Panc1 (cell line): ENCODE measurements at places on chromosomes 5 and 9. TPM values are rescaled to one million over a fixed set of nuclear protein-coding genes. Genes with fewer than 3 reads are reported as not detected.

GRCh38 chr5:89191374-89191773 is 308.4 kb upstream of the MEF2C start:
- DNase-seq = no peak

DNA sequence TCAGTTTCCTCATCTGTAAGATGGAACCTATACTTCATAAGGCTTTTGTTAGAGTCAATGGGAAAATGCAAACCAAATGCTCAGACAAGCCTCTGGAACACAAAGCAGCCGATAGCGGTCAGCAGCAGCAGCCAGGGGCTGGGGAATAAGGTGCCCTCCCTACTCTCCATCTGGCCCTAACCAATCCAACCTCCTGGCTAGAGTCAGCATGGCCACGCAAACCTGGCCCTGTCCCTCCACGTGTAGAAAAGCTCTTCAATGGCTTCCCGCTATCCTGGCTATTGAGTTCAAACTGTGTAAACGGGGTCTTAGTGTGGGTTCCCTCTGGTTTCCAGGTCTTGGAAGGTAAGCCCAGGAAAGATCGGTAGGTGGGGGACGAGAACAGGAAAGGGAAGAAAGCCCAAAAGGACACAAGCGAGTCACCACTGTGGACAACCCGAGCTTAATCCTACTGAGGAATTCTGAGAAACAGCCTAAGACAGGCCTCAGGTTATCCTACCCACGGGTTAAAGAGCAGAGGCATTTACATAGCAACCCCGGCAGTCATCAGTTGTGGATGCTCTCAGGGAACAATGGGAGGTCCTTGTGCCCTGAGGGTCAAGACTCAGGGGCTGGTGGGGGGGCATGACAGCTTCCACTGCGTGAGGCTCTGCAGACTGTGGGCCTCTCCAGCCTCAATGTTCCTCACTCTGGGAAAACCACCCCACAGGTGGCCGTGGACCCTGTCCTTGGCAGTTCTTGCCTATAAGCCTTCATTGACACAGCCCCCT is 30.9 kb downstream of the FABP6 start:
- DNase-seq = no peak

DNA sequence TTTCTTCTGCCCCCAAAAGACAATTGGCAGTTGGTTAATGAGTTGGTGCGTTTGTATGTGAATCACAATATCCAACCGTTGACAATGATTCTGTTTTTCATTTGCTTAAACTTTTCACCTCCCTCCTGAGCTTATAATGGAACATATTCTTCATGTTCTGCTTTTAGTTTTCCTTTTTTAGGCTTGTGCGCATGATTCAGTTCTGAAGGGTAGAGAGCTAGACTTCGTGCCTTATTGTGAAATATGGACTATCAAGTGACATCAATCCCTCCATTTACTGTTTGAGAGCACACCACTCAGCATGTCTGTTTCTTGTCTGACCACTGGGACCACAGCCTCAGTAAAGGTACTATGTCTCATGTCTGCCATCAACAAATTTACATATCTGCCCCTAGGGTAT is 30.5 kb upstream of the LPAR1 start:
- DNase-seq = no peak

LCP2 gene
- total RNA-seq = 0.36 TPM

DNA sequence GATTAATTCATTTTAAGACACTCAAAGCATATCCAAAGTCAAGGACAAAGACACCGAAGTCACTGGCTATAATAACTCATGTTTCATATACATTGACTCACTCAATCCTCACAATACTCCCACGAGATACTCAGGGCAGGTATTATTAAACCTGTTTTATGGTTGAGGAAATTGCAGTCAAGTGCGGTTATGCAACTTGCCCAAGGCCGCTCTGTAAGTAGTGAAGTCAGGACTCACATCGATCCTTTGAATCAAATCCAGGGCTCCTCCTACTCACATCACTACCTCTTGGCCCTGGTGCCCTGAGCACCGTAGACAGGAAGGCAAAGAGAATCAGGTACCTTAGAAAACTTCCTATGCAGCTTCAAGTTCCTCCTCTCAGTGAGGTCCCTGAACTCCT is 87.8 kb upstream of the APC start:
- no peak for DNase-seq

DNA sequence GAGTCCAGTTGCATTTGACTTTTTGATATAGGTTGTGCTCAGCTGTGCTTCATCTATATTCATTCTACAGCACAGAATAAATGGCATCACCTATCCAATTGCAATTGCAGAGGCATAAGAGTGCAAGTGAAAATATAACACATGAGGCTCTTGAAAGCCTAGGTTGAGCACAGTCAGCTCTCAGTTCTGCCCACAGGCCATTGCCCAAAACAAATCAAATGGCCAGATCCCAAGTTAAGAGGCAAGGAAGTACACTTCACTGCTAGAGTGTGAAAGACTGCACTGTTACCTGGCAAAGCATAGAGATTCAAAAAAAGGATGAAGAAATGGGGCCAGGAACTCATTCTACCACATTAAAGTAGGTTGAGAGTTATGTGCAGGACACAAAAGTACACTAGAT is 305.5 kb upstream of the SEMA6A start:
- DNase-seq = no peak

DNA sequence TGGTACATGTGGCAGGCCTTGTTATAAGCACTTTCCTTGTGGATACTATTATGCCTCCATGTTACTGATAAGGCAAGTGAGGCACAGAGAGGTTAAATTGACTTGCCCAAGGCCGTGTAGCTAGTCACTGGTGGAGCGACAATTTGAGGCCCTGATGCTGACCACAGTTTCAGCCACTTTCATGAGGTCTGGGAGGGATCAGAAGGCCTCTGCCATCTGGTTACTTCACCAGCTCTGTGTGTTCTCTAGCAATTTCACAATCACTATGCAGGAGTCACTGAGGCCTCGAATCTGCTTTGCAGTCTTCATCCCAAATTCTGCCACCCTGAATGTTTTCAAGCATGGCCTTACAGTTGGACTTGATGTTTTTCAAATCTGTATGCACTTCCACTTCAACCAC is 9.1 kb downstream of the LRRC70 start:
- DNase-seq = no peak

- no peak for DNase-seq
These were observed 641.0 kb downstream of the DNAH5 start for GRCh38 chr5:13303445-13303844.

- no peak for DNase-seq
These were observed 6.9 kb downstream of the MRPS2 start for GRCh38 chr9:135507104-135508035.

MED27 gene
- total RNA-seq = 24.4 TPM

DNA sequence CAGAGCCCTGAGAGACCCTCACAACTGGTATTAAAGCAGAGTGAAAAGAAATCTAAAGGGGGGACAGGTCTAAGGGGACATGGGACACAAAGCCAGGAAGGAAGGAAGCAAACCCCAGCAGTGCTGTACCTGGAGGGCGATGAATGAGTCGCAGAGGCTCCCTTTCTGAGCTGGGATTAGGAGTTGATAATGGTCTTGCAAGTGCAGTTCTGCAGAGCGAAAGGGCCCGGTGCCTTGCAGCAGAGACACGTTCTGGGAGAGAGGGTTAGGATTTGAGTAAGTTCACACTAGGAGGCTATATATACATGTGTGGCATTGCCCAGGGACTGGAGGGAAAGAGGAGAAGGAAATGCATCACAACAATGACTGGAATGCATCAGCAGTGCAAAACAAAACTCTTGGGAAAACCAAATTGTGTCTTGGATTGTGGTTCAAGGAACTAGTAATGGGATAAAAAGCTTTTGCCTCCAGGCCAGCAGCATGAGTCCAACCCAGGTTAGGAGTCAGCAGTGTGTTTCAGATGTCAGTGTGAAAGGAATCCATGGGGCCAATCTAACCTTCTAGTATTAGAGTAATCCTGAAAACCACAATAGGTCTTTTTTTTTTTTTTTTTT is 38.8 kb upstream of the LIFR start:
- no peak for DNase-seq

KCTD16 gene
- total RNA-seq = 0.08 TPM

- DNase-seq = no peak
These were observed 1.2 kb upstream of the NEK6 start for GRCh38 chr9:124256517-124257069.

- no peak for DNase-seq
These were observed 118.1 kb upstream of the TARS1 start for GRCh38 chr5:33322632-33323031.

GRCh38 chr9:105232207-105232606 is 12.2 kb upstream of the SLC44A1 start:
- no peak for DNase-seq

DNA sequence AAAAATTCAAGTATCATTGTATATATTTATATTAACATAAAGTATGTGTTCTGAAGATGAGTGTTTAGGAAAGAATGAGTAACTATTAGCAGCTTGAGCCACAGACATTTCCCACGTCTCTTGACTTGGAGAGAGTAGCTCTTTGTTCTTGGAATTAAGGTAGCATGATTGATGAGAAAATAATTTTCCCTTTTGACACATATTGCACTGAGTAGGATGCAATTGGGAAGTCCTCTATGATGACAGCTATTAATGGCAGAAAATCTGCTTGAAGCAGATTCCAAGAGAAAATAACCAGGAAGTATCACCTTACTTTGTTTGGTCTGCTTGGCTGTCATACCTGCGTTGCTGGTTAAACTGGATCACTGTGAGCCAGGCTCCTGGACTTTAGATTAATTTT is 204.8 kb downstream of the TLE4 start:
- DNase-seq = no peak

- DNase-seq = no peak
These were observed 21.3 kb upstream of the NDST1 start for GRCh38 chr5:150486402-150487198.

- DNase-seq = peak; percentile 72
These were observed 9.6 kb upstream of the TRAF1 start for GRCh38 chr9:120936011-120936763.

DNA sequence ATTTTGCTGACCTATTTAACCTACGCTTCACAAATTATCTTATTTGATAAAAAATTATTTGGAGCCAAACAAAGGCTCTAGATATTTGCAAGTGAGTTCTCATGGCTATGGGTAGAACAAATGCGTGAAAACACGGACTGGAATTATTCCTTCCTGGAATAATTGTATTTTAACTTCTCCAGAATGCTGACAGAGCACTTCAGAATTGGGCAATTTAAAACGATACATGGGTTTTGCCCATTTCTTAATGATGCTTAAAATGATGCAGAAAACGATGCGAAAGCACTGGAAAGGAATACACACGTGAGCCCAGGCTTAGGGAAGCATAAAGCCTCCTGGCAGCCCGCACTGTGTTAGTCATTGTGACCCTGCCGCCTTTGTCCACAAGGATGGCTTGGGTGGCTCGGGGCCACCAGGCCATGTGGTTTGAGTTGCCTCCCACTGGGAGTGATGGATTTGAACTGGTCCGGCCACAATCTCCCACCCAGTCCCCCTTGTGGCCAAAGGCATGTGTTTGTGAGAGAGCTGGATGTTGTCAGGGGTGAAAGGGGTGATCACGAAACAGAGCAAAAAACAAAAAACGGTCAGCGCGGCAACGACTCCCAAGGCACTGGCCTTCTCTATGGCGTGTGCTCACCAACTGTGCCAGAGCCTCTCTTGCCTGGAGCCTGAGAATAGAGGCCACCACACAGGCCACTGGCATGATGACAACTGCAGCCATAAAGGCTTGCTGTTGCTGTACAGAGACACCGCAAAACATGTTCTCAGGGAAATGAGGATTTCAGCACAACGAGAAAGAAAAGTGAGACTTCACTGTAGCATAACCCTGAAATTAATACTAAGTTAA is 234.2 kb upstream of the ADAMTS16 start:
- no peak for DNase-seq

IFNK gene
- total RNA-seq = not detected

GRCh38 chr5:142183561-142183960 is 75.0 kb downstream of the NDFIP1 start:
- no peak for DNase-seq

PGM5 gene
- 0.21 TPM for total RNA-seq

- no peak for DNase-seq
These were observed 33.1 kb downstream of the BTF3 start for GRCh38 chr5:73531356-73531755.

DNA sequence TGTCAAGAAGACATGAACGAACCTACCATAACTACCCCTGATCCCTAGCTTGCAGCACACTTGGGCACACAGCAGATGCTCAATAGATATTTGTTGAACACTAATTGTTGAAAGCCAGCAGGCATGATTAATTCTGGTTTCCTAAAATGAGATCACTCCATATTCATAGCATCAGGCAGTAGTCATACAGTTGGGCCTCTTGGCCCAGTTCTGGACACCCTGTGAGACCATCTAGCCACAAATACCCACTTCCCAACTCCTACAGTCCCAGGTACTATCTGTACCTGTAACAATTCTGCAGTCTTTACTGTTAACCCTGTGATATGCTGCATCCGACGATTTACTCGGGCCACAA is 24.2 kb downstream of the P4HA2 start:
- DNase-seq = no peak

CCDC171 gene
- 1.5 TPM for total RNA-seq

LCN15 gene
- total RNA-seq = 0.05 TPM
